ENCODE measurements at places on chromosomes 7 and 10. TPM values are rescaled to one million over a fixed set of nuclear protein-coding genes. Genes with fewer than 3 reads are reported as not detected.

DNA sequence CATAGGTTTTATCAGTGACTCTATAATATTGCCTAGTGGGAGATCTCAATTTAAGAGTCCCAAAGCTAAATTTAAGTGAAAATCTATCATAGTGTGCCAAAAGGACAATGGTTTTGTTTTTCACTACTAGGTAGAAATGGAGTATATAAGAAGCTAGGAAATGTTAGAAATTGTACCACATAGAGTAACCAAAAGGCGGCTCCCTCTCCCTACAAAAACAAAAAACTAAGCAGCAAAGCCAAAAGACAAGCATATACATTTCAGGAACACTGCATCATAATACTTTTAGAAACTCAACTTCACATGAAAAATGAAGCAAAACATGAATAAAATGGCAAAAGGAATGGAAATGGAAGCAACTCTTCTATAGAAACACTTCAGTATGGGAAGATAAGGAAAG, 271.6 kb downstream of the CACNA2D1 start:
- DNase-seq: no peak

Gene TAS2R5
- total RNA-seq: 1.5 TPM

DNA sequence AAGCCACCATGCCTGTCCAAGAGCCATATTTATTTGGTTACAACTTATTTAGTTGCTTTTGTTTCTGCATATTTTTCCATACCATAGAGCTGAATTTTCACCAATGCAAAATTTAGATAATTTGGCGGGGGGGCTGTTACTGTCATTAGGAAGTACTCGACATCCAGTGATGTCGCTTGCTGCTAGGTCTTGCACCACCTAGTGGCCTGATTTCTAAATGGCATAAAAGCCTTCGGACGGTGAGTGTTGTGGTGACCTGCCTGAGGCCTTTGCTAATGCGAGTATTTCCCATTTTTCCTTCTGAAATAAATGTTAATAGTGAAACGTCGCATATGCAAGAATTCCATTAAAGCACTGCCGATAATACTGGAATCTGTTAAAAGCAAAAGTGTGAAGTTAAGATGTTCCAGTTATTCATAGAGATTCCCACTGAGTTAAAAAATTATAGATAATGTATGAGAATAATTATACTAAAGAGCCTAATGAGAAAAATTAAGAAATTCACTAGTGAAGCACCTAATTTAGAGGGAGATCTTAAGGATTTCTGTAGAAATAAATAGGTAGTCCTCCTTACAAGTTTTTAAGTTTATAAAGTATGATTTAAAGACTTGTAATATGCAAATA, 86.1 kb upstream of the DNAJB6 start:
- DNase-seq: peak; percentile 58

GRCh38 chr7:132577206-132578049, 1.2 kb upstream of the PLXNA4 start:
- peak; percentile 73 for DNase-seq

- DNase-seq: no peak
Measured at GRCh38 chr10:14556285-14556956, 218.3 kb downstream of the FAM107B start.

DNA sequence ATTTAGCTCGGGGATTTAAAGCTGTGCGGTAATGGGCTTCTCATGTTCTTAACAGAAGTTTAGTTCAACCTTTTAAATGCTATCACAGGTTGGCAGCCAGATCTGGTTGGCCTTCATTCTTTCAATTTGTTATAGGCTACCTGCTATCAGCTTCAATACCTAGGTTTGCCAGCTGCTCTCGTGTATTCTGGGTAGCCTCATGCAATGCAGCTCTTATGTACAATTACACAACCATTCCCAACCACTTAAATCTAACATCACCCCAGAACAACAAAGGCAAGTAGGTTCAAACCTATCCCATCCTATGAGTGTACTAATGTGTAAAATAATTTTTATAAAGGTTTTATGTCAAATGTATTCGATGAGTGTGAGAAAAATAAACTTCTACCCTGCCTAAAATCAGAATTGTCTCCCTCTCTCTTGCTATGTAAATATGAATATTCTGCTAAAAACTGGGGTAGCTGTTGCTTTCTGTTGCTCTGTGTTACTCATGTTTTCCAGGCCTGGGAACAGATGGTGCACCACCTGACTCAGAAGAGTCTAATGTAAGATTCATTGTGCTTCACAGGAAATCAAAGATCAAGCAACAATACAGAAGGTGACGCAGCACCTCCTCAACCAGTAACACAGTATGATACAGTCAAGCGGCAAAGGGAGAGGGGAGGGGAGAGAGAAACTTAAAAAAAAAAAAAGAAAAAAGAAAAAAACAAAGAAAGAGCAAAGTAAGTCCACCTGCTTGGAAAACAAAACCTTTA, 188.6 kb downstream of the ETV1 start:
- no peak for DNase-seq

DNA sequence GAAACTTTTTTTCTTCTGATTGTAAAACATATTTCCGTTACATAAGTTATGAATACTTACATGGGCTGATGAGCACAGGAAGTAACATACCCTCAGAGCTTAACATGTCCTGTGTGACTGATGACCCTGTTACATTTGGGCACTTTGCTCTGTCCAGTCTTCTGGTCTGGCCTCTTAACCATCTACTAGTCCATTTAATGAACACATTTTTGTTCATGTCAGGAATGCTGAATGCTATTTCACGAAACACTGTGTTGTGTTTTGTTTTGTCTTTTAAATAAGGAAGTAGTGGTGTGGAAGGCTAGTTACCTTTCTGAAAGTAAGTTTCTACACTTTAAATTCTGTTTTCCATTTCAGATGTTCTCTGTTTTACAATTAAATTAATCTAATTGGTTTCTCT, 77.7 kb downstream of the RBM33 start:
- DNase-seq: no peak

Gene CD36
- total RNA-seq: 0.23 TPM

DNA sequence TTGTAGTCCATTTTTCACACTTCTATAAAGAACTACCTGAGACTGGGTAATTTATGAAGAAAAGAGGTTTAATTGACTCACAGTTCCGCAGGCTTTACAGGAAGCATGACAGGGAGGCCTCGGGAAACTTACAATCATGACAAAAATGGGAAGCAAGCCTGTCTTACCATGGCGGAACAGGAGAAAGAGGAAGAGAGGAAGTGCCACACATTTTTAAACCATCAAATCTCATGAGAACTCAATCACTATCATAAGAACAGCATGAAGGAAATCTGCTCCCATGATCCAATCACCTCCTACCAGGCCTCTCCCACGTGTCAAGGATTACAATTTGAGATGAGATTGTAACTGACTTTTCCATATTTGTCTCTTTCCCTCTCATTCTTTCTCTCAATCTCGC, 9.3 kb upstream of the PNPLA8 start:
- DNase-seq: no peak

DNA sequence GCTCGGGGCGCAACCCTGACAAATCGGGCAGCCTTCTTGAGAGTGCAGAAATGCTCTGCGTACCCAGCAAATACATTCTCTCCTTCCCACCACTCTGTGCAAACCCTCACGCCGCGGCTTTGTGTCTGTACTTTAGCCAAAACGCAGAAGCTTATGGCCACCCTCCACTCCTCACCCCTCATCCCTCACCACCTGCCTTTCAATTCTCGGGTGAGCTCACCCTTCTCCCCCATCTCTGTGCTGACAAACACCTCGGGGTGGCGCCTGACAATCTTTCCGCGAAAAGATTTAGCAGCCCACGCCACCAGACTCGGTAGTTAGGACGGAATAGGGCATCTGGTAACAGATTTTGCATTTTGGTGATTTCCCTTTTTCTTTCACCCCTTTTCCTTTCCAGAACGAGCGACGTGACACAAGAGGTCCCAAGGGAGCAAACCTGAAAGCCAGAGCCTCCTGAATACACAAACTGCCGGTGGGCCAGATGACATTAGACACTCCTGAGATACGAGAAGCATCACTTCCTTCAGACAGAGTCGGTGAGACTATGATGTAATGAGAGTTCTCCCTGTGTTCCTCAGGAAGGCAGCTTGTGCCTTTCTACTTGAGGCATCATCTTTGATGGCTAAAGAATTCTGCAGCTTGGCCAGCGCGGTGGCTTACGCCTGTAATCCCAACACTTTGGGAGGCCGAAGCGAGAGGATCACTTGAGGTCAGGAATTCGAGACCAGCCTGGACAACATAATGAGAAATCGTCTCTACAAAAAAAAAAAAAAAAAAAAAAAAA, 671 bp upstream of the ATAD1 start:
- no peak for DNase-seq

DNA sequence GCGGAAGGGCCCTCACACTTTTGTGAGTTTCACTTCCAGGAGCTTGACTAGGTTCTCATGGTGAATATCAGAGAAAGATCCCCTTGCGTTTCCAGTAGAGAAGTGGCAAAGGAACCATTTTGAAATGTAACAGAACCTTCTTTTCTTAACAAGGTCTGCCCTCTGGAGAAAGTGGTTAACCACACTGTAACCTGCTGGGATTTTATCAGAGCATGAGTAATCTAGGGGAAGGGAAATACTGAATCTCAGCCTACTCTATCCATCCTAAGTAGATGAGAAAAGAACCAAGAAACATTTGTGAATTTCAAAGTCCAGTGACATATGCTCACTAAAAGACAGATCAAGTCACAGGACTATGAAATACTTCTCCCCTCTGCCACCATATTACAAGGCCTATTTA, 235.5 kb downstream of the ZEB1 start:
- no peak for DNase-seq

- DNase-seq: no peak
Measured at GRCh38 chr10:13247246-13247645, 13.1 kb upstream of the UCMA start.

Gene WNT16
- total RNA-seq: not detected

DNA sequence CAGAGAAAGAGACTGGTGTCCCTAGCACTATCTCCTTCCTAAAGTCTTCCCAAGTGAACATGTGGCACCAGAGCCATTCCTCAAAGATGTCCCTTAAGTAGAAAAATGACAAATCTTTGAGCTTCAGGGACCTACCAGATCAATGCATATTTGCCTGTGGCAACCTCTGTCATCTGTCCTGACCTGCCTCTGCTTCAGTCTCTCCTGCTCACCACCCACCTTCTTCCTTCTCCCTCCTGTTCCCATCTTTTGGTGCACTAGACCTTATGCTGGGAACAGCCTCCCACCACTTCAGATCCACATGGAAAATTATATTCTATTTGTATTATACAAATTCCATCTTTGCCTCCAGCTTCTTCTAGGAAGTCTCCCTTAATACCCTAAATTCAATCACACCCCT, 386.4 kb downstream of the PLXNA4 start:
- no peak for DNase-seq

GRCh38 chr7:110601710-110602109, 489.2 kb upstream of the LRRN3 start:
- no peak for DNase-seq

DNA sequence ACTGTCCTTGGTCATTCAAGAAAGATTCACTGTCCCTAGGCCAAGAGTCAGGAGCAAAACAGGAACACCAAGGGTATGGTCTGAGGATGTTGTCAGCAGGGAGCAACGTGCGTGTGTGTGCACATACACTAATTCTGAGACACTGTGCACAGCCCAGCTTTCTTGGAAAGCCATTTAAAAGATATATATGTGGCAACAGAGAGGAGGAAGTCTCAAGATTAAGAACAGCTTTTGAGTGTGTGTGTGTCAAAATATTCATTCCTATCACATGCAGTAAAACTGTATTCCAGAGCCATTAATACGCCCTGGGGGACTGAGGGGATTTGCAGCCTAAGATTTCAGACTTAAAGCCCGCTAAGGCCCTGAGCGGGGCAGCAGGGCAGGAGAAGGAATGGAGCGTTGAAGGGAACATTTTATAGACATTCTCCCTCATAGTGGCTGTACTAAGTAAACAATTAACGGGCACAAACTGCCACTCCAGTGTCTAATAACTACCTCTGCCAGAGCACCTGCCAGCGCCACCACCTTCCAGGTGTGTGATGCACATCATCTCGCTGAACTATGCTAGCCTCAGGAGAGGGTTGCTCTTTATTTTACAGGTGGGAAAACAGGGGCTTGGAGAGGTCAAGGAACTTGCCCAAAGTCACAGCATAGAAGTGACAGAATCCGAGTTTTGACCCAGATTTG, 2.0 kb downstream of the NOD1 start:
- DNase-seq: no peak

Gene STEAP4
- not detected for total RNA-seq

- no peak for DNase-seq
Measured at GRCh38 chr7:123724817-123725253, 24.0 kb downstream of the WASL start.

DNA sequence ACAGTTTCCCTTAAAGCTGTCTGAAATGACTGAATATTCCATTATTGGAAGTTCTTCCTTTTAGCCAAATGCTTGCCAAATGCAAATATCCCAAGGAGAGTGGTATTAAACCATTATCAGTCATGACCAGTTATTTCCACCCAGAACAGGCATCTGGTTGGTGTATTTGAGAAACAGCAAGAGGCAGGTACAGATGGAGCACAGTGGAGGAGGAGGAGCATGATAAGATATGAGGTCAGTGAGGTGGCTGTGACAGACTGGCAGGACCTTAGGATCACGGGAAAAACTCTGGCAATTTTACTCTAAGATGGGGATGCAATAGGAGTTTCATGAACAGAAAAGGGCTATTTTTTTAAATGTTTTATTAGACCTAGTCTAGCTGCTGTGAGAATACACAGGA, 6.4 kb downstream of the HEPACAM2 start:
- DNase-seq: no peak

GRCh38 chr7:5282543-5283316, at the start of gene SLC29A4:
SLC29A4 (plus strand) TSS chr7:5282943; CDS start chr7:5287817, 4,874 bp downstream.
- DNase-seq: peak; percentile 46

Gene POU6F2
- total RNA-seq: 7.6 TPM

GRCh38 chr7:158479021-158479663, 108.5 kb downstream of the PTPRN2 start:
- DNase-seq: no peak

DNA sequence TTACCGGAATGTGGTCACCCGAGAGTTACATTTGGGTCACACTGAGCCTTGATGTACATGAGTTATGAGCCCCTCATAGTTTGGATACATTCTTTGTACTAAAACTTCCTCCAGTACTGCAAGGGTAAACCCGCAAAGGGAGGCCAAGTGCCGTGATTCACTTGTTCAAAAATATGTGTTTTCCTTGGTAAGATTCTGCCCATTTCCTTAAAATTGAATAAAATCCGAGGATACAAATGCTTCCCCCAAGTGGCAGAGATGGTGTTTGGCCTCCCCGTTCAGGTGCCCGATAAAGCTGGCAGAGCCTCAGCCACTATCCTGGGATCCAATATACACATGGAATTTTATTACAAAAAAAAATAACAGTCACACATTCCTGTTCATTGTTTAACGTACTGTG, 268.3 kb downstream of the DIP2C start:
- DNase-seq: no peak

Gene PMS2
- total RNA-seq: 20.3 TPM

Gene CALML3
- not detected for total RNA-seq

Gene GPR141
- total RNA-seq: 0.26 TPM

- no peak for DNase-seq
Measured at GRCh38 chr10:42491801-42492200, 146.6 kb downstream of the ZNF33B start.

Gene PAPOLB
- 0.23 TPM for total RNA-seq

DNA sequence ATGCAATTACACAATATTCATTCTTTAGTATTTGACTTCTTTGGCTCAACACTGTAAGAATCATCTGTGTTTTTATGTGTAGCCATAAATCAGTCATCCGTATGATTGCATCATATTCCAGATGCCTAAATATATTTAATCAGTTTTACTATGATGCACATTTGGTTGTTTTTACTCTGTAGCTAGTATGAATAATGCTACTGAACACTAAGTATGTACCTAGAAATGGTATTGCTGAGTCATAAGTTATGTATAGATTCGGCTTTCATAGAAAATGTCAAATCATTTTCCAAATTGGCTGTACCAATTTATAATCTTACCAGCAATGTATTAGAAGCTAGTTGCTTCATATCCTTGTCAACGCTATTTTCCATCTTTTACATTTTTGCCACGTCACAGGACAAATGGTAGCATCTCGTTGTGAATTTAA, 197.3 kb upstream of the PLXNA4 start:
- DNase-seq: no peak
